CD14-positive monocyte (primary cell): ENCODE measurements at places on chromosomes 3 and 15. TPM values are rescaled to one million over a fixed set of nuclear protein-coding genes. Genes with fewer than 3 reads are reported as not detected.
A peak's percentile ranks its signal among the peaks of the same experiment; 100 is the strongest.

The PDCD7 gene
- 3.1 TPM for polyA plus RNA-seq

DNA sequence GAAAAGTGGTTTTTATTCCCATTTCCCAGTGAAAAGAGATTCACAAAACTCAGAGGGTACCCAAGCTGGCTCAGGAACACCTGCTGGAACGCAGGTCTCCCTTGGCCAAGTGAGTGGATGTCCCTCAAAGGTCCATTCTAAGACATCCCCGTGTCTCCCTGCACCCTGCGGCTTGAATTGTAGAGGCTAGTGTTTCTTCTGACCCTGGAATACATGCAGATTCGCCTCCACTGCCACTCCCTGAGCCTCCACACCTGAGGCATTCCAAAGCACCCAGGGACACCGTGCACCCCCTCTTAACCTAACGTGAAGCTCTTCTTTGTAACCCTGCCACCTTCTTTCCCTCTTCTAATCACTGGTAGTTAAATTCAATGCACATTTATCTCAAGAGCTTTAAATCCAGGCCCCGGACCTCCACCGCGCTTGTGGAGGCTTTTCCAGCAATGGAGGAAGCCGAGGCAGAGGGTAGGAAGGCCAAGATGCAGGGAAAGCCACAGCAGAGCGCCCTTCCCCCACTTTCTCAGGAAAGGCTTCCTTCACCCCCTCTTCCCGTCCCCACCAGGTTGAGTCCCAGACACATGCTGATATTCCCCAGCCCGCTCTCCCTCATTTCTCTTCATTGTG, 590 bp upstream of the ITGA11 start:
- no peak for DNase-seq

GRCh38 chr3:163722405-163722804, 1355.9 kb downstream of the SI start:
- DNase-seq, result no peak

- peak; percentile 15 for DNase-seq
These were observed 4.4 kb downstream of the ITIH3 start for GRCh38 chr3:52798978-52799476.

DNA sequence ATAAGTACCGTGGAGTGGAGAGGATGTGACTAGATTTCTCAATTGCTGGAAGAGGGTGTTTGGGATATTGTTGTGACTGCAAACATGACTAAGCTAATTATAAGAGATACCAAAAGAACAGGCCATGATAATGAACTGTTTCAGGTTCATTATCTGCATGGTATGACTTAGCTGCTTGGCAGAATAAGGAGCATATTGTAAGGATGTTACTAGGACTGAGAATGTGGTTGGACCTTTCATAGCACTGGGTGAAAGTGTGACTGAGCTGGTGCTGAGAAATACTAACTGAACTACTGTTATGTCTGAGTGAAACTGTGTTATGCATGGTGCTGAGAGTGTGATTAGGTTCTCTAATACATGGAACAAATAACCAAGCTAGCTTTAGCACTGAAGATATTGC, 11.0 kb downstream of the SCN10A start:
- no peak for DNase-seq

GRCh38 chr3:16236856-16237393, 27.8 kb downstream of the DPH3 start:
- DNase-seq, result no peak
